LHCN-M2 (cell line): ENCODE measurements at places on chromosomes 3 and 15.

DNA sequence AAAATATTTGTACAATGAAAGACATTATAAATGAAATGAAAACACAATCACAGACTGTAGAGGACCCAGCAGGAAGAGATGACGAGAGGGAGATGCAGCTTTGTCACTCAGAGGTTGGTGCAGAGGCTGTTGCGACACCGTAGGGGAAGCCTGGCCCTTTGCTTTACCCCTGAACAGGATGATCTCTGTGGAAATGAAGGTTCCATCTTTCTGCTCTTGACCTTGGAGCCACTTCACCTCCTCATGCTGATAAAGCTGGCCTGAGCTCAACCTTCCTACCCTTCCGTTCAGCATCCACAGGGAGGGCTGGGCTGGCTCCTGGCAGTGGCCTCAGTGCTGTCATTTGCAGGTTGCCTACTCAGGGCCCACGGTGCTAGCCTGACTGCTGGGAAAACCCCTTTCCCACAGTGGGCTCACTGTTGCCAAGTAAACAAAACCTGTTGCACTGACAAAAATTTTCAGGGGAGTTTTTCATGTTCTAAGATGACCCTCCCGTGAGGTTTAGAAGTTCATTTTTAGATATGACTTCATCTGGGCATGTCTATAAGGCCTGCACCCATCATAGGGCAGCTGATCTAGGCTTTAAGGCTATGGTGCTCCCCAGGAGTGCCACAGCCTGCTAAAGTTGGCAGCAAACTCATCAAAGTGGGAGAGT lies 3.0 kb upstream of the CD80 start:
- no peak for DNase-seq

GRCh38 chr3:58429657-58430056 lies 4.0 kb downstream of the PDHB start:
- no peak for DNase-seq

GRCh38 chr3:61997101-61997500 lies 376.2 kb downstream of the FEZF2 start:
- DNase-seq, result no peak

GRCh38 chr3:149575213-149575960 lies 82.4 kb downstream of the WWTR1 start:
- peak; percentile 99 for DNase-seq

GRCh38 chr3:122514123-122515019 lies at the start of gene KPNA1:
TSS of gene KPNA1 (minus strand) at chr3:122514939. CDS start at chr3:122496565, 18,374 bp downstream.
- peak; percentile 83 for DNase-seq

DNA sequence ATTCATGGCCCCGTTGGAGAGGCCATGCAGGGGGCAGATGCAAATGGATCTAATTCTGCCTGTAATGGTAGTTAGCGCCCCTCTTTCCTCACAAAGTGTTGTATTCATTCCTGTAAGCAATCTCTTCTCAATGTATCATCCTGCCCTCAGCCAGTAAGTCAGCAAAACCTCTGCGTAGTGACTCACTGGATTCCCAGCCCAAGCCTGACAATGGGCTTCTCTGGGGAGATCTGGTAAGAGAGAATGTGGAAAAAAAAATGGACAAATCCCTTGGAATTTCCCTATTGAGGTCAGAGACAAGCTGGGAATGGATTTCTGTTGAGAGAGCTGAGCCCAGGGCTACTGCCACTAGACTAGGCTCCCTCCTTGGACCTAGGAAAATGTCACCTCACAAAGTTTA lies 25.4 kb downstream of the ADPGK start:
- peak; percentile 95 for DNase-seq

DNA sequence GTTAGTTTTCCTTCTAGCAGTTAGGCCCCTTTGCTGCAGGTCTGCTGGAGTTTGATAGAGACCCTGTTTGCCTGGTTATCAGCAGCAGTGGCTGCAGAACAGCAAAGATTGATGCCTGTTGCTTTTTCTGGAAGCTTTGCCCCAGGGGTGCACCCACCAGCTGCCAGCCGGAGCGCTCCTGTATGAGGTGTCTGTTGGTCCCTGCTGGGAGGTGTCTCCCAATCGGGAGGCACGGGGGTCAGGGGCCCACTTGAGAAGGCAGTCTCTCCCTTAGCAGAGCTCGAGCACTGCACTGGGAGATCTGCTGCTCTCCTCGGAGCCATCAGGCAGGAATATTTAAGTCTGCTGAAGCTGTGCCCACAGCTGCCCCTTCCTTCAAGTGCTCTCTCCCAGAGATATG lies 825.3 kb upstream of the GRM7 start:
- no peak for DNase-seq

GRCh38 chr15:33968224-33968623 lies at the start of gene CHRM5:
TSS of gene CHRM5 (plus strand) at chr15:33968497. CDS start at chr15:34062718, 94,221 bp downstream.
- DNase-seq, result no peak

DNA sequence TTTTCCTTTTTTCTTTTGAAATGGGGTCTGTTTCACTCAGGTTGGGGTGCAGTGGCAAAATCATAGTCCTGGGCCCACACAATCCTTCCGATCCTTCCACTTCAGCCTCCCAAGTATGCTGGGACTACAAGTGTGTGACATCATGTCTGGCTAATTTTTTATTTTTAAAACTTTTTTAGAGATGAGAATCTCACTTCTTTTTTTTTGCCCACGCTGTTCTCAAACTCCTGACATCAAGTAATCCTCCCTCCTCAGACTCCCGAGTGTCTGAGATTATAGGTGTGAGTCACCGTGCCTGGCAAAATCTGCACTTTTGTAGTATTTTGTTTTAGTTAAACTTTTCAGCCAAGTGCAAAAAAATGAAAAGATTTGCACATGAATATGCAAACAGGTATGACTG lies 171.0 kb downstream of the FNDC3B start:
- no peak for DNase-seq

GRCh38 chr15:29692527-29692926 lies 129.7 kb downstream of the TJP1 start:
- DNase-seq, result no peak

DNA sequence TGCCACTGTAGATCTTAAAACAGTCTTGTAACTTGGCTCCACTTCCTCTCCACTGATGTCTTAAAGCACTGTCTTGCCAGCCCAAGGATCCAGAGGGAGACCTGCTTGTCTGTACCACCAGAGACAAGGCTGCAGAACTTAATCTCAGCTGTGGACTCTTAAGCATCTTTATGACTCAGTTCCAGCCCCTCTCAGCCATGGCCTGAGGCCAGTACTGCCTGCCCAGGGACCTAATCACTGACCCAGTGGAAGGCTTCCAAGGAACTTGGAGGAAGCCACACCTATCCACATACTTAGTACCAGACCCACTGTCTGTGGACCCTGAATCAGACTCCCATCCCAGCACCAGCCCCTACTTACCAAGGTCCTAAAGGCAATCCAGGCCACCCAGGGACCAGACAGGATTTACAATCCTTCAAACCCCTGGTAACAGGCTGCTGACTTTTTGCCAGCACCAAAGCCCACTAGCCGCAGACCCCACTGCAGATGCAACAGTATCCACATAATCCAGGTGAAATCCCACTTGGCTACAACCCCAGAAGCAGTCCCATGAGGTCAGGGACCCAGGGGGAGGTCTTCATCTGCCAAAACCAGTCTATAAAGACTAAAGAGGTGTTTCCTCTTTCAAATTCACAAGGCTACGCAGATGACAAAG lies 41.9 kb upstream of the PRR20G start:
- no peak for DNase-seq

DNA sequence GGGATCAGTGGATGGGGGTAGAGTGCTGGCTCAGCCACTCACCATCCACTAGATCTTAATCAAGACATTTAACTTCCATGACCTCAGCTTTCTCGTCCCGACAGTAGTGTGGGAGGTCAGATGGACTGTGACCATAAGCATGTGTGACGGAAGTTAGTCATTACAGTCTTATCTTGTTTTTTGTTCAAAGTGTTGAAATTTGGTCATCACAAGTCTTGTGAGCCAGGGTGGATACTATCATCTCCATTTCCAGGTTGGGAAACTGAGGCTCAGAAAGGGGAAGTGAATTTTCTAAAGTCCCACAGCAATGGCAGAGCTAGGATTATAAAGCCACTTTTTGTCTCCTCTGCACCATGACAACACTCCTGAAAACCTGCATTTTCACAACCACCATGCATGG lies 32.0 kb upstream of the ITGA11 start:
- no peak for DNase-seq

DNA sequence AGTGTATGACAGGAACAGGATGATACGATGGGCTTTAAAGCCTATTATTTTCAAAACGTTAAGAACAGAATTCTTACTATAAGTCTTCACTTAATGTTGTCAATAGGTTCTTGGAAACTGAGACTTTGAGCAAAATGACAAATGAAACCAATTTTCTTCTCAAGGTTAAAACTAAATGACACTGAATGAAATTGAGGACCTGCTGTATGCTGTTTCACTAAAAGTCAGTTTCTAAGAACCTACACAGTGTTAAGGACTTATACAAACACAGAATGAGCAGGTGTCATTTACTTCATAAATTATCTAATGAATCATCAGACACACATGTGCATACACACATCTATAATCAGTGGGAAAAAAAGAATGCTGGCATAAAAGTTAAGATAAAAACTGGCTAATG lies 106.9 kb downstream of the RFTN1 start:
- no peak for DNase-seq

DNA sequence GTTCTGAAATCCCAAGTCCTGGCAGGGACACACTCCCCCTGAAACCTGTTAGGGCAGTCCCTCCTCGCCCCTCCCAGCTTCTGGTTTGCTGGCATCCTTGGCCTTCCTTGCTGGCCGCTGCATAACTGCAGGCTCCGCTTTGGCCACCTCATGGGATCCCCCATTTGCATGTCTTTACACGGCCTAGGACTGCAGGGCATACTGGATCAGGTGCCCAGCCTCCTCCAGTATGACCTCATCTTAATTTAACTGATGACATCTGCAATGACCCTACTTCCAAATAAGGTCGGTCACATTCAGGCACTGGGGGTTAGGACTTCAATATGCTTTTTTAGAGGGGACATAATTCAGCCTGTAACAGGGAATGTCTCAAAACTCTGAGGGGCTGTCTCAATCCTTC lies 173.3 kb downstream of the RAB11A start:
- DNase-seq, result no peak

- no peak for DNase-seq
Measured at GRCh38 chr15:39959411-39959810, 25.5 kb downstream of the EIF2AK4 start.

- DNase-seq, result peak; percentile 31
Measured at GRCh38 chr15:74320352-74321247, 46.8 kb downstream of the CYP11A1 start.

DNA sequence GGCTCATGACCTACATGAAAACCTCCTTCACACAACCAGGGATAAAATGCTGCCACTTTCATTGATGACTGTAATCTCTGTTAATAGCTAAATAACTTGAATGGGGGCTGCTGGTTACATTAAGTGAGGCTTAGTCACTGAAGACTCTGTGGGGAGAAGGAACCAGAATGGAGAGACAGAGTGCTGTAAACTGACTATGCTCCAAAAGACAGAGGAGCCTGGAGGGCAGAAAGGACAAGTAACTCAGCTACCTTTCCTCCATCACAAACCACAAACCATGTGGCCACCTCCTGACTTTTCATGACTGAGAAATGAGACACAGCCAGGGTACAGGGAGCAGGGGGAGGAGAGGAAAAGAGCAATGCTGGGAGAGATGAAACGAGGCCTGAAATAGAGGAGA lies 97.1 kb upstream of the TRIM42 start:
- DNase-seq, result peak; percentile 62

DNA sequence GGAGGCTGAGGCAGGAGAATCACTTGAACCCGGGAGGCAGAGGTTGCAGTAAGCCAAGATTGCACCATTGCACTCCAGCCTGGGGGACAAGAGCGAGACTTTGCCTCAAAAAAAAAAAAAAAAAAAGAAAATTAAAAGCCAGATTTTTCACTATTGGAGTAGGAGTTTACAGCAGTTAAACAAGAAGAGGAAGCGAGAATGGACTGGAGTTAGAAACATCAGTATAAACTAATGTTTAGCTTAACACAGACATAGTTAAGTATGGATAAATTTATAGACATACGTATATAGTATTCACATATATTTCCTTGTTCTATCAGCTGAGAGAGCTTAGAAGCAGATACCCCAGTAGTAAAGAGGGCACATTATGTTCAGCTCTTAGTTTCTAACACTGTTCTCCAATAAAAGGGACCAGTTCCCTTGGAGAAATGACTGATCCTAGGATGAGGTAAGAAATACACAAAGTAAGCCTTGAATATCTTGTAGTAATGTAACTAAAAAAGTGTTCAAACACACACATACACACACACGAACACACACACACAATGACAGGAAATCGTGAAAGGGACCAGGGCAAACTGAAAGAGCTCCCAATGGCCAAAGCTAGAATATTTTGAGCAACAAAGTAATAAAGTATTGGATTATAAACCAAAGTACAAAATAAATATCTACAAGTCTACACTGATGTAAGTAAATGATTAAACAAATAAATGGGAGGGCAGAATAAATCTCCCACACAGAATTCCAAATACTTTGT lies 25.1 kb downstream of the PIK3CB start:
- DNase-seq, result no peak

GRCh38 chr3:170801597-170801996 lies 68.4 kb downstream of the RPL22L1 start:
- DNase-seq, result peak; percentile 37

DNA sequence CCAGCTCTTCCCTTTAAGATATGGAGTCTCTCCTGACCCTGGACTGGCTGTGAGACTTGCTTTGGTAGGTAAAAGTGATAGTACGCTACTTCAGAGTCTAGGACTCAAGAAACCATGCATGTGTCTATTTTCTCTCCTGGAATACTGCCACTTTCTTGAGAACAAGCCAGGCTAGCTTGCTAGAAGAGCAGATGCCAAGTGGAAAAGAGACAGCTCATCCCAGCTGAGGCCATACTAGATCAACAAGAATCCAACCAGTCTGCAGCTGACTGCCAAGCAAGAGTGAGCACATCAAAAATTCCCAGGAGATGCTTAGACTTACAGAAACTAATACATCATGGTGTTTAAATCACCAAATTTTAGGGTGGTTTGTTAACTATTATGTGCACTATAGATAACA lies 208.3 kb upstream of the RBMS3 start:
- DNase-seq, result peak; percentile 71

- DNase-seq, result no peak
Measured at GRCh38 chr15:19974998-19975397, 566.6 kb downstream of the GOLGA6L6 start.
